Stimulated activated CD4-positive, alpha-beta T cell treated with anti-CD3 and anti-CD28 coated beads, Interleukin-15, amount 100 ng/mL, for 1 hour (primary cell): ENCODE measurements at places on chromosomes 6 and 20.

DNA sequence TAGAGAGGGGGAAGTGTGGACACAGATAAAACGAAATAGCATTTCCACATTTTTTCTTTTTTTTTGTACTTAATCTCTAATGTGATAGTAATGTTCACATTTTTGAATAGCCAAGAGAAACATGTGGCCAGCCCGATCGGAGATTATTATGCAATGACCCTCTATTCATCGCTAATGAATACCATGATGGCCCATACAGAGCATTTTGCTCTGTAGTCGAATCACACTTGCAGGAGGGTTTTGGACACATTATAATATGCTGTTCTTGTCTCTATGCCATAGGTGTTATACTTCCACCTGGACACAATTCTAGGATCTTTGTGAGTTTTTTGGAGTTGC lies 60.1 kb downstream of the MTHFD1L start:
- DNase-seq: no peak

GRCh38 chr20:19628570-19629134 lies 129.4 kb upstream of the RIN2 start:
- no peak for DNase-seq

DNA sequence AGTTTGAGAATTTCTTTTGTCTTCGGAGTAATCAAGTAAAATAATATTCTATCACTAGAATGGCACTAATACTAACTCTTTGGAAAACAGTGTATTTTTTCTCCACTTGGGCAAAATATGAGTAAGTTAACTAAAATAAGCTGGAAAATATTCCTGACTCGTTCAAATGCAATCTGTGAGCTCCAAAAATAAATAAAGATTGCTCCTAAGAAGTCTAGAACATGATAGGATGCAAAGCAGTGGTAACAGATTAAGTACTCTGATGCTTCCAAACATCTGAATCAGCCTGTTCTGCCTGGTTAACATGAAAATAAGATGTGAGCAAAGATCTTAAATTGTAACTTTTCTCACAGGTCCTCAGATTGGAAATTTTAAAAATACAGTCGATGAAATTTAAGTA lies 285.1 kb upstream of the ID4 start:
- DNase-seq: no peak

- DNase-seq: no peak
Observed at GRCh38 chr6:52494298-52495072, 74.3 kb downstream of the EFHC1 start.

- DNase-seq: no peak
Observed at GRCh38 chr6:55276745-55277530, 50.3 kb upstream of the GFRAL start.

DNA sequence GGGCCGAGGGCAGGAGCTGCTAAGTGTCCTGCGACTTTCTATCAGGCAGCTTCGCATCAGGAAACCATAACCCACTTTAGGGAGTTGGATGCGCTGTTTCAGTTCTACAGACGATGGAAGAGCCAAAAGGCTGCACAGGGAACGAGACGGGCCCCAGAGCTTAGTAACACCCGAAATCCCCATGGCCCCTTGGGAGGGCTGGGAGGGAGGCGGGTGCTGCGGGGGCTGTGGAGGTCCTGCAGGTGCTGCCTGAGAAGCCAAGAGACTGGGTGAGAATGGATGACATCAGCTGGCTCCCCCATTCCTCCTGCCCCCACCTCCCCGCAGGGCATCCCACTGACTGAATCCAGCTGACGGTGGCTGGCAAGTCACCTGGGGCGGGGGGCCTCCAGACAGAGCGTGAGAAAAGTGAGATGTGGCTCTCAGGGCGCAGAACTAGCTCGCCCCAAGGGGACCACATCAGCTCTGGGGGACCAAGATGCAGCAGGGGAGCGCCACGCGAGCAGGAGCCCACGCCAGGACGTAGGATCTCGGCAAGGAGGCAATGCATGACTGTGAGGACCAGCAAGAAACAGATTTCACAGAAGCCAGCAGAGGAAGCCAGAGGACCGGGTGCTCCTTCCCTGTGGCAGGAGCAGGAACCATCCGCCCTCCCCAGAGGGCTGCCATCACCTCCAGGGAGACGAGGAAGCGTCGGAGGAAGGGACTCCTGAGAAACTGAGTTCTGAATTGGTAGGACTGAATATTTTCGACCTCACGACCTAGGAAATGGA lies 36.8 kb downstream of the PNLDC1 start:
- DNase-seq: no peak

DNA sequence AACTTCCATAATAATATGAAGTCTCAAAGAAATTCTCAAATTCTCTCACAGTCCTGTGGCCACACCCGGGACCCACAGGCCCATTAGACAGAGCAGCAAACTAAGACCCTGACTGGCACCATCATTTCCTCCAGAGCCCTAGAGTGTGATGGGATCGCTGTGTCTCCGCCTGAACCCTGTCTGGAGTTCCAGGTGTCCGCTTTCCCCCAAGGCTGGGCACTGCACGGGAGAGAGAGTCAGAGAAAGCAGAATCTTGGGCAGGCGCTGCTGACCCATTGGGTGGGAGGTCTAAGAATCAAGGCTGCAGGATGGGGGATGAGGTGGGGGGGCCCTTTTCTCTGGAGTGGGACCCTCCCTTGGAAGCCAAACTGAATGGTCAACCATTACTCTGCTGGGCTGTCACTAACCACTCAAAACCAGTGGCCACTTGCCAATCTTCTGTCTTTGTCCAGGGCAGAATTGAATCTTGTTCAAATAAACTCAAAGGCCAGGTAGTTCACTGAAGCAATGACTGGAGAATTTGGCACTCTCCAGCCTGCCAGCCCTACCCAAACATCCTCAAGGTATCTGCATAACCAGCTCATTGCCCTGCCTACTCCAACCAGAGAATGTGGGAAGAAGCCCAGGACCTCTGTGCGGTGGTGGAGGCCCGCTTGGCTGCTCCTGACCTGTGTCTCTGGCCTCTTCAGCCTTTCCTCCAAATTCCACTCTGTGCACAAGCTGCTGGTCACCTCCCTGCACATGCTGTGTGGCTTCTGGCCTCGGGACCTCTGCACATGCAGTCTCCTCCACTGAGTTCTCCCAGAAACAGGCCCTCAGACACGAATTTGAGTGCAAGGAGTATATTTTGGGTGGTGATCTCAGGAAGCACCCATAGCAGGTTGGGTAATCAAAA lies 141.1 kb downstream of the CEBPB start:
- DNase-seq: no peak

DNA sequence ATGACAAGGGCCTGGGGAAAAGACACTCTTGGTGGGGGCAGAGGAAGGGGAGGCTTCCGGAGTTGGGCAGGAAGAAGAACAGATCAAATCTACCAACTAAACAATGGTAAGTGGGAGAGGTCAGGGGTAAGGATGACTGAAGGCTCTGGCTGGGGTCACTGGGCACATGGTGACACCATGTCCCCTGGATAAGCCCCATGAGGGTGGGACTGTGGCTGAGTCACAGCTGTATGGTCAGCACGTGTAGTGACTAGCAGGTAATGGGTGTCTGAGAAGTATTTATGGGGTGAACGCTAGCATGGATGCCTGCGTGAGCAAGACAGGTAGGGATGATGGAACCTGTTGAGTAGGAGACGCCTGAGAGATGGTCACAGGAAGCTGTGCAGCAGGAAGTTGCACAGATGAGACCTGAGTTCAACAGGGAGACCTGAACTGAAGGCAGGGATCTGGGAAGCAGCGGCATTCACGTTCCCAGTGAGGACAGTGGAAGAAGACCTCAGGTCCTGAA lies 64.5 kb upstream of the SNX9 start:
- DNase-seq: no peak

DNA sequence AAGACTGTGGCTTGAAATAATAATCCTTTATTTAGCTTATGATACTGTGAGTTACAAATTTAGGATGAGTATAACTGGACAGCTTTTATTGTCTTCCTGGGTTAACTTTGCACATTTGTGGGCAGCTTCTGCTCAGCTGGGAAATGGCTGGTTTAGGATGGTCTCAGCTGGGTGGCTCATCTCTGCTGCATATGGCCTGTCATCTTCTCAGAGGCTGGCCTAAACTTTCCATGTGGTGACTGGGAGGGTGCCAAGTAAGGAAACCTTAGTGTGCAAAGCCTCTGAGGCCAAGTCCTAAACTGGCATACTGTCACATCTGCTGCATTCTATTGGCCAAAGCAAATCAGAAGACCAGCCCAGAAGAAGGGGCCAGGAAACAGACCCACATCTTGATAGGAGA lies 40.2 kb downstream of the BTBD3 start:
- DNase-seq: no peak

GRCh38 chr6:14425805-14426204 lies 308.2 kb downstream of the CD83 start:
- no peak for DNase-seq

DNA sequence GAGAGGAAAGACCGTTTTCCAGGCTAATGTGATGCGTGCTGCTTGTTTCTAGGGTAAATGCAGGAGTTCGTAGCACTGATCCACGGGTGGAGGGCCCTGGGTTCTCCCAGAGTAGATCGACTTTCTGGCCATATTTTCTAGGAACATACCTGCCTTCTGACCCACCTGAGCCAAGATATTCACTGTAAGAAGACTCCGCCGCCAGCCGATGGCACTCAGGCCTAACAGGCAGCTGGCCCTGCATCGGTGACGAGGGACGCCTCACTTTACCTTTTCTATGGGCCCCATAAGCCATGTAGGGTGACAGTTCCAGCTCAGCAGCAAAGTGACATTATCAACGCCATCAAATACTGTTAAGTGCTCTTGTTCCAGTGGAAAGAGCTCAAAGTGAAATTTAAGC lies 30.2 kb upstream of the FRMD1 start:
- no peak for DNase-seq

GRCh38 chr6:7765575-7766325 lies 39.9 kb downstream of the BMP6 start:
- no peak for DNase-seq

DNA sequence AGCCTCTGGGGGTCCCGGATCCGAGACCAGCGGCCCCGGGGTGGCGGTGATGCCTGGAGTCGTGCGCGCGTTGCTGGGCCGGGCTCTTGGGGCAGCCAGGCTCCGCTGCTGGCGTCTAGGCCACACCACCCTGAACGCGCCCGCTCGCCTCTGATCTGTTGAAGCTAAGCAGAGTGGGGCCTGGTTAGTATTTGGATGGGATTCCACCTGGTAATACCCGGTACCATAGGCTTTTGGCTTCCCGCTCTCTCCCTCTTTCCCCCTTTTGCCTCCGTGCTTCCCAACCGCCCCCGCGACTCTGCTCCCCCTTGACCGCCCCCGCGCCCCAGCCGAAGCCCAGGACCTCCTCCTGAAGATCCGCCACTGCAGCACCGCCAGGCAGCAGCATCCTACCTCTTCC lies 1383.5 kb upstream of the DEFB115 start:
- DNase-seq: no peak

GRCh38 chr6:169832247-169832948 lies 81.0 kb downstream of the ERMARD start:
- DNase-seq: no peak

GRCh38 chr6:12269110-12269509 lies 21.1 kb upstream of the EDN1 start:
- DNase-seq: no peak

GRCh38 chr6:142551274-142551811 lies 249.5 kb downstream of the ADGRG6 start:
- DNase-seq: peak; percentile 16

GRCh38 chr6:165573671-165574070 lies 89.4 kb downstream of the PDE10A start:
- no peak for DNase-seq

GRCh38 chr20:21436205-21436604 lies 38.9 kb upstream of the NKX2-4 start:
- DNase-seq: no peak

DNA sequence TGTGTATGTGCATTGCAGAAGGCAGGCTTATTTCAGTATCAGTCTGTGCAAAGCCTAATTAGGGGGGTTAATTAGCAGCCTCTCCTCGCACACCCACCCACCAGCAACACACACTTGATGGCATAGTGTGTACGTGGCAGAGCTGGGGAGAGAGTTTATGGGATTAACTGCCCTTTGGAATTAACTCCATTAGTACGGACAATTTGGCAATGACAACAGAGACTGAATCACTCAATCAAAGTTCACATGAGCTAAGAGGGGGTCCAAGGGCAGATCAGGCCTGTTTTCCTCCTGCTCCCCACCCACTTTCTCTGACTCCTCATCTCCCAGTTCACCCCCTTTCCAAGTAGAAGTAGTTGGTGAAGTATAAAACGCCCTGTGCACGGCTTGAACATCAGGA lies 69.5 kb downstream of the LRFN2 start:
- no peak for DNase-seq

GRCh38 chr20:5848711-5849505 lies 98.7 kb downstream of the SHLD1 start:
- no peak for DNase-seq
